ENCODE measurements at places on chromosomes 1 and 21. TPM values are rescaled to one million over a fixed set of nuclear protein-coding genes. Genes with fewer than 3 reads are reported as not detected.

GRCh38 chr1:31927661-31927980 lies 10.5 kb downstream of the PTP4A2 start:
- peaks cover 5% of the 10 kb centered on the region for H3K4me1 ChIP-seq
- H3K36me3 ChIP-seq = peaks cover 2% of the 10 kb centered on the region
- H3K27me3 ChIP-seq = no peaks in the 10 kb centered on the region
- no peak for DNase-seq

- peaks cover 2% of the 10 kb centered on the region for H3K36me3 ChIP-seq
- no peak overlapping the region for H3K27ac ChIP-seq
- H3K4me3 ChIP-seq = no peak overlapping the region
- no peak for DNase-seq
Observed at GRCh38 chr21:25772686-25773085, 37.9 kb downstream of the GABPA start.

DNA sequence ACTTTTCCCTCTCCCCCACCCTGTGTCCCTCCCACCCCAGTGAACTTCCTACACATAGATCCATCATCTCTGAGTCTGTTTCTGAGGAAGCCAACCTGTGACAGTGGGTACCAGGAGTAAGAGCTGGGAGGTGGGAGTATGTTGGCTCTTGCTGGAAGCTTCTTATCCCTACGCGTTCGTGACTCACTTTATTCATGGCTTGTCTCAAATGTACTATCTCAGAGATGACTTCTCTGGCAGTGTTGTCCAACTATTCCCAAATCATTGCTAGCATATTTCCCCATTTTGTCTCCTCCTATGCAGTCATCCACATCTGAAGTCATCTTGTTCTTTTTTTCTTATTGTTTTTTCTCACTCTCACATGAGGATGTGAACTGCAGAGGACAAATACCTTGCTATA lies 88.0 kb downstream of the HIVEP3 start:
- no peak overlapping the region for H3K4me3 ChIP-seq
- H3K36me3 ChIP-seq = no peaks in the 10 kb centered on the region
- H3K4me1 ChIP-seq = no peaks in the 10 kb centered on the region
- H3K27ac ChIP-seq = no peak overlapping the region

DNA sequence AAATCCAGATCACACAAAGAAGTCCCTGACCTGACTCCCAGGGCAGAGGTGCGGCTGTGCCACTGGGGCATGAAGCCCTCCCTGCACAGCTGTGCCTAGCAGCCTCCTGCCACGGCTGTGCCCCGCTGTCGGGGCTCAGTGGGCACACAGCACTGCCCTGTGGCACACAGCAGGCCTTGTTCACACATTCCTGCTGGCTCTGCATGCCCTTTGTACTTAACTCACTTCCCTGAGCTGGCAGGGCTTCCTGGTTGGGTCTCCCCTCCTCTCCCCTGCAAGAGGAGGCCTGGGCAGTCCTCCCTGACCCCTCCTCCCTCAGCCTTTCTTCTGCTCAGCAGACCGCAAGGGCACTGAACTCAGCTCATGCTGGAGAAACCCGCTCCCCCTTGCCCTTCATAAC lies 14.8 kb downstream of the LHX4 start:
- no peak overlapping the region for H3K4me3 ChIP-seq
- no peaks in the 10 kb centered on the region for H3K36me3 ChIP-seq
- DNase-seq = no peak
- H3K4me1 ChIP-seq = peaks cover 5% of the 10 kb centered on the region
- no peaks in the 10 kb centered on the region for H3K27me3 ChIP-seq

GRCh38 chr1:39199593-39199992 lies 4.9 kb upstream of the MACF1 start:
- no peaks in the 10 kb centered on the region for H3K27me3 ChIP-seq
- H3K4me1 ChIP-seq = peaks cover 5% of the 10 kb centered on the region
- no peak for DNase-seq

USP21 gene
- 18.4 TPM for total RNA-seq
